Bone marrow (tissue), 2 donors: ENCODE measurements at places on chromosomes 2 and 18.

GRCh38 chr2:158845859-158846258, 50.7 kb downstream of the DAPL1 start:
- DNase-seq: no peak

DNA sequence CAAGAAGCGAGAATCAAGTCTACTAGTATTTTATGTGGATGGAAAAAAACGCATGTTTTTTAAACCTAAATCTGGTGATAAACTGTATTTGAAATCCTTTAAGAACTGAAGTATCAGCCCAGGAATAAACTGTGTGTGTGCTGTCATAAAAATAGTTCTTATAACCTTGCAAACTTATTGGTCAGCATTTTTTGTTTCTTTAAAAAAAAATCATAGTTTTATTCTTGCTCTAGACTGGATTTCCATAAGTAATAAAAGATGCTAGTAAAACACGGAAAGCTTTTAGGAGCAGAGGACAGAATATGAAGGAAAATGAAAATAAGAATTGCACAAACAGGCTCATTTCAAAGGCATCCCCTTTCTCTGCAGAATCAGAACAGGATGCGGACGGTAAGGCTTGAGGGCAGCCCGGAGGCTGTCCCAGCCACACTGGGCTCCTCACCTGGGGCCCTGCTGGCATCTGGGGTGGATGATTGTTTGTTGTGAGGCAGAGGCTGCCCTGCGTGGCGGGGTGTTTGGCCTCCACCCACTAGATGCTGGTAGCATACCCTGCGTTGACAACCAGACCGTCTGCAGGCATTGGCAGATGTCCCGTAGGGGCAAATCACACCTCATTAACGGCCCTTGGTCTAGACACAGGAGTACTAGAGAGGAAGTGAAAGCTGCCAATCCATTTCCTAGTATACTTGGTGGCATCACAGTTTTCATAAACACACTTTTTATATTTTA, 52.5 kb downstream of the MBP start:
- DNase-seq: no peak

- no peak for DNase-seq
These were observed 863.4 kb upstream of the KLHL29 start for GRCh38 chr2:22521620-22522019.

- no peak for DNase-seq
These were observed 3.6 kb upstream of the KCNJ3 start for GRCh38 chr2:154694881-154695280.

DNA sequence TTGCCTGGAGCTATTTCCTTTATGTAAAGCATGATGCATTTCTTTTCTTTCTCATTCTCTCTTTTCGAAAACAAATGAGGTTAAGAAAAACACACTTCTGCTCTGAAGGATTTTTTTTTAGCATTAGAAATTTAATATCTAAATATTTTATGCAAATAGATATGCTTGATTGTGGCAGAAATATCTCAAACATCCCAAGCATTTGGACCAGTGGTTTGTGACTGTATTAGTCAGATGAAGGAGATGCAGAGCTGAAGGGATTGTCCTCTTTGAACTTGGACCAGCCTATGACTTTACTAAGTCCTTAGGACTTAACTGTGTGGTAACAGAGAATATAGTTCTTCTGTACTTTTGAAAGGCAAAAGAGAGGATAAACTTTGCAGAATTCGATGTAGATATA, 335.9 kb upstream of the NT5C1B start:
- DNase-seq: no peak

GRCh38 chr2:84427235-84428138, 31.6 kb downstream of the SUCLG1 start:
- DNase-seq: no peak

GRCh38 chr2:22494156-22494555, 890.8 kb upstream of the KLHL29 start:
- DNase-seq: no peak

DNA sequence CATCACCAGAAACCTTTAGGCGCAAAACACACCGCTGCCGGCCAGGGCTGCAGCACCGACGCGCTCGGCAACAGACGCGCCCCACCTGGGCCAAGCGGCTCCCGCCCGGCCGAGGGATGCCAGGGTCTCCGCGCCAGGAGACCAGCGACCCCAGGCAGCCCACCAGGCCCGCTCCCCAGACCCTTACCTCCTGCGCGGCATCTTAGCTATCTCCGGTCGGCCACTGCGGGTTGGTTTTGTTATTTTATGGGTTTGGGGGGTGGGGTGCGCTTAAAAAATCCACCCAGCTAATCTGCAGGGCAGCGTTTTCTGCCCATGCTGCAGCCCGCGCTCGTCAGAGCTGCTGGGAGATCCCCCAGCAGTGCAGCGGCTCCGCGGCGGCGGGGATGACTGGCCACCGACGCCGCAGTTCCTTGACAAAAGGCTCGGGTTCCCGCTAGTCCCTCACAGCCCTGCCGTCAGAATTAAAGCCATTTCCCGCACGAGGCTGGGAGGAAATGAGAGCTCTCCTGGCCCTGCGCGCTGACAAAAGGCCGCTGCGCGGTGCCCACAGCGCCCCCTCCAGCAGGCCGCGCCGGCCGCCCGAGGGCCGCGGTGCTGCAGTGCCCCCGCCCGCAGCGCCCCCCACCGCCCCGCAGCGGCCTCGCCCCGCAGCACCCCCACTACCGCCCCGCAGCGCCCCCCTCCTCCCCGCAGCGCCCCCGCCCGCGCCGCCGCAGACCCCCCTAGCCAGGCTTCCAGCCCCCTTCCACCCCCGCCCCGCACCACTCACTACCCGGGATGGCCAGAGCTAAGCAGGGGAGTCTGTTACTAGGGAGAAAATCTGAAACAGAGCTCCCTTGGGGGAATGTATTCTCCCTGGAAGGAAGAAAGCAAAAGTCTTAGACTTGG, at the start of gene ADD2:
Gene ADD2, minus strand, starts transcription at position 502 of the 891 bp plus-strand sequence. CDS start 61,792 bp downstream, outside the sequence.
- DNase-seq: no peak

DNA sequence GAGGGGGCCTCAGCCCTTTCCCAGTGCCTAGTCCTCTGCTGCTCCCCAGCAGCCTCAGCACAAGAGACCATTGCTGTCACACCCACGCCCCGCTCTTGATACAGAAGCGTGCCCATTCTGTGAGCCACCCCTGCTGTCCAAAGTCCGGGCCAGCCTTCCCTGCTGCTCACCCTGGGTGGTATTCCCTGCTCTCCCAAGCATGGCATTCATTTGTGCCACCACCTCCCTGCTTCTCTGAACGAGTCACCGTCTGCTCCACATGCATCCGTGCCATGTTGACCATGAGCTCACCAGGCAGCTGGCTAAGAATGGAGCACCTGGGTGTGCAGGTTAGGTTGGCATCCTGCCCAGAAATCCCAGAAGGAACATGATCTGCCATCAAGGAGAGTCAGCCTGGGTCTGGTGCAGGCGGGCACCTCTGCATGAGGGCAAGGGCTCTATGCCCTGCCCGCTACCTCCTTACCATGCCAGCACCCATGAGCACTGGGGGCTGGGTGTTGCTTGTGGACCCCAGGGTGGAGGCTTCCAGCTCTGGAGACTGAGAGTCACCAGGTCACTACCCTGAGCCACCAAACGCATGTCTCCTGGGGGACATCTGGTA, 63.0 kb downstream of the TWIST2 start:
- no peak for DNase-seq

GRCh38 chr2:159573846-159574606, 42.3 kb downstream of the BAZ2B start:
- DNase-seq: no peak

- DNase-seq: no peak
These were observed 50.4 kb downstream of the MMADHC start for GRCh38 chr2:149537092-149537726.

DNA sequence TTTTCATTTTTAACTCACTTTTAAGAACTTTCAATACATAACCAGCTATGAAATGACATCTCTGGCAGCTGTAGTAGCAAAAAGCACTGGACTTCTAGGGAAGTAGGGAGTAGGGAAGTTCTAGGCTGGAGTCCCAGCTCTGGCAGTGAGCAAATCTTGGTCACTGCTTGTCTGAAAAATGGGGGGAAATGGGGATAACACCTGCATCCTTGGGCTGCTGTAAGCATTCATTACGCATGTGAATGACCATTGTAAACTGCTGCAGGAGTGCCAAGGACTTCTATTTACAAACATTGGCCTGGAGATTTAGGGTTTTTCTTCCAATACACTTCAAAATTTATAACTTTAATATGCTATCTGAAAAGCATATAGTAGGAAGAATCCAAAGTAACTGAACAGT, 972 bp upstream of the MPP4 start:
- no peak for DNase-seq

GRCh38 chr2:58700591-58700990, 459.5 kb upstream of the FANCL start:
- DNase-seq: no peak

GRCh38 chr2:139438478-139438877, 658.3 kb upstream of the NXPH2 start:
- no peak for DNase-seq

- DNase-seq: no peak
These were observed 45.7 kb downstream of the MEMO1 start for GRCh38 chr2:31965094-31965493.
